ENCODE measurements at places on chromosomes 5 and 9.

GRCh38 chr9:112655668-112656067 is 62.2 kb downstream of the INIP start:
- DNase-seq, result no peak

- DNase-seq, result no peak
Measured at GRCh38 chr9:36063804-36064447, 27.2 kb downstream of the RECK start.

DNA sequence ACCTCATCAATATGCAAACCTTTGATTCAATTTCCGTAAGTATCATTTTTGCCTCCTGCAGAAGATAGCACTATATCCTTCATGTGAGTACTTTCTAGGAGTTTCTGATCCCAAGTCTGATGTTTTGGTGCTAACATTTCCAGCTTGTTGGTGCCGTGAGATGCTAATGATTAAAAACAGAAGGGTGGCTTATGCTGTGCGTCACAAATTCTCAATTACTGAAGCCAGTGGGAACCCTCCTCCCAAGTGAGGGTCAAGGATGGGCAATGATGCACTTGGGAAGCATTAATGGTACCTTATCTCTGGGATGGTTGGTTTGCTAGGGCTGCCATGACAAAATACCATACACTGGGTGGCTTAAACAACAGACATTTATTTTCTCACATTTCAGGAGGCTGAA is 123.0 kb downstream of the FOXD1 start:
- no peak for DNase-seq

- DNase-seq, result no peak
Measured at GRCh38 chr5:178125253-178125906, 5.4 kb upstream of the RMND5B start.

- DNase-seq, result no peak
Measured at GRCh38 chr9:131125038-131125287, 423 bp upstream of the NUP214 start.

GRCh38 chr9:14004110-14004509 is 309.8 kb downstream of the NFIB start:
- no peak for DNase-seq

DNA sequence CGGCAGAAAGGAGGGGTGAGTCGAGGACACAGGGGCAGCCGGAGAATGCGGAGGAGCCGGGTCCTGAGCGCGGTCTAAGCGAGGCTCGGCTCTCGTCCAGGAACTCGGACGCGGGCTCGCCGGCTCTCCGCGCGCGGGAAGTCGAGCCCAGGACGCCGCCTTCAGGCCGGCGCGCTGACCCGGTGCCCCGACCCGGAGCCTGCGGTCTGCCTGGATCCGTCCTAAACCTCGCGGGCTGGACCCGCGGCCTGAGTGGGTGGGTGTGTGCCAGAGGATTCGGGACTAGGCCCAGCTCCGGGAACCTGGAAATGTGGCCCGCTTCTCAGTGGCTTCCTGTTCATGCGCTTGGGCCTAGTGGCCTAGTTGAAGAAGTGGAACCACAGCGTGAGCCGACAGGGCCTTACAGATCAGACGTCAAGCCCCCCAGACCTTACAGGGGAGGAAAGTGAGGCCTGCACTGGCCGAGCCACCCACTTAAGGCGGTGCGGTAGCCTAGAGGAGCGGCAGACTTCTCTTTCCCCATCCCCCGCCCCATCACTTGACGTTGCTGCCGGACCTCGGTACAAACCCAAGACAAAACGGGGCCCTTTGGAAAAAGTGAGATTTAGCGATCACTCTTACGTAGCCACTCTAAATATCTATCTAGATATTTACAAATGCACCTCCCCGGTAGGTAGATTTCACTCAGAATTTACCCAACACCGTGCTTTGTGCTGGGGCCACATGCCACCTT is 1.2 kb downstream of the CDKN2B-AS1 start:
- DNase-seq, result no peak

DNA sequence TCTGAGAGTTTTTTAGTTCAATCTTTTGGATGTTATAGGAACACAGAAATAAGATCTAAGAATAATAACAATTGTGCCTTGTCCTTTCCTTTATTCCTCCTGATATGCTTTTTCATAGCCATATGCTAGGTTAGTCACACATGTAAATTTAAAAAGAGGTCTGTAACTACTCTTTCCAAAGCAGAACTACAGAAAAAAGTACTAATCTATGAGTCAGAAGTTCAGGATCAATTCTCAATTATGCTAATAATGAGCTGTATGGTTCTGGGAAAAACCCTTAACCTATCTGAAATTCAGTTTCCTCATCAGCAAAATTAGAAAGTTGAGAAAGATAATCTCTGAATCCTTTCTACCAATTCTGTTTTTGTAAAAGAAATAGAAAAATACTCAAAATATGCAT is 44.4 kb downstream of the ANKRD31 start:
- DNase-seq, result no peak

GRCh38 chr9:34994900-34995669 is 5.5 kb downstream of the DNAJB5 start:
- DNase-seq, result no peak
